Stimulated activated CD4-positive, alpha-beta T cell treated with anti-CD3 and anti-CD28 coated beads, Interleukin-1b, Interleukin-23, amount 100 ng/mL, for 48 hours (primary cell): ENCODE measurements at places on chromosomes 2 and 18.

DNA sequence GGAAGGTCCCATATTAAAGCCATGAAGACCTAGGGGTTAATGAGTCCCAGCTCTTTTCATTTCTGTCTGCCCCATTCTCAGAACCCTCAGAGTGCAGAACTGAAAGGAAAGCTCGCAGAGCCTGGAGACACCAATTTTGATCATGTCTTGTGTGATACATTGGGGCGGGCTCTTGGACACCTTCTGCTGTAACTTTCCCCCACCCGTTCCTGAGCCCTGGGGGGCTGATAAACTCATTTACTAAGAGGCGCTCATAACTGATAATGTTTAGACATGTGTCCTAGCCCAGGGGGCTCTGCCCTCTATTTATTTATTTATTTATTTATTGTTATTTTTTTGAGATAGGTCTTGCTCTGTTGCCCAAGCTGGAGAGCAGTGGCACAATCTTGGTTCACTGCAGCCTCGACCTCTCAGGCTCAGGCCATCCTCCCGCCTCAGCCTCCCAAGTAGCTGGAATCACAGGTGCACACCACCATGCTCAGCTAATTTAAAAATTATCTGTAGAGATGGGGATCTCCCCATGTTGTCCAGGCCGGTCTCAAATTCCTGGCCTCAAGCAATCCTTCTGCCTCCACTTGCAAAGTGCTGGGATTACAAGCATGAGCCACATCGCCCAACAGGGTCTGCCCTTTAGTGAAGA is 72.4 kb upstream of the HAAO start:
- no peak for DNase-seq

GRCh38 chr2:109212836-109213563 is 84.0 kb downstream of the SH3RF3 start:
- no peak for DNase-seq

DNA sequence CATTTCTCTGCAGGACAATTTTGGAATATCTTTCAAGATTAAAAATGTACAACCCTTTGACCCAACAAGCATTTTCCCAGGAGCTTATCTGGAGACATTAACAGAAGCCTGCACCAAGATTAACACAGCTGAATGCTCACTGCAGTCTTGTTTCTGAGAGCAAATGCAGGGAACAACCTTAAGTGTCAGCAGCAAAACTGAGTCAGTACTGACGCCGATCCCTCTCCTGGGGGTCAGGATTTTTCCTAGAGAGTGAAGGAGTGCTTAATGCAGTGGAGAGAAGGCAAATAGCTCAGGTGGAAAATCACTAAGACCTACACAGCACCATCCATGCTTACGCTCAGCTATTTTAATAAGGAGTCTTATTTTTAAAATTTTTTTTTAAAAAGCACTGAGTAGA is 42.8 kb upstream of the SGPP2 start:
- DNase-seq = no peak

DNA sequence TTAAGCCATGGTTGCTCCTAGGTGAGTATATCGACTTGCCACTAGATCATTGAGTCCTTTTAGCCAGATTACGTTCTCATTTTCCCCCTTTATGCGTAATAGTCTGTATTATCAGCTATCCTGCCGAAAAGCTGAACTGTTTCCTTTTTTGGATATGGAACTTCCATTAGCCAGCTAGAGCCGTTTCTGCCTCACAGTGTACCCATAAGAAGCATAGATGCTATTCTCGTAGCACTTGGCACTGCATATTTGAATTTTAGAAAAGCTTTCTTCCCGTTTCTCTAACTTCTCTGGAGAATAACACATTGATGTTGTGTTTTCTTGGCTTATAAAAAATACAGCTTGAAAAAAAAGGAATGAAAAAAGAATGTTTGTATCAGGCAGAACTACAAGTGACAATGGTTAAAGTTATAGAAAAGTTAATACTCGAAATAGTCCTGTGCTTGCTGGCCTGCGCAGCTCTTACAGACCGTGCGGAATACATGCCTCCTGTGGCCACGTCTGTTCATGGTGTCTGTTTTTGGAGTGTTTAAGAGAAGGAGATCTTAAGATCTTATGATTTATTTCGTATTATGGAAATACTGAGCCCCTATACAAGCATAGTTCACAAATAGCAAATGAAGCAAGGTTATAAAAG is 710 bp downstream of the DUSP19 start:
- DNase-seq = no peak

DNA sequence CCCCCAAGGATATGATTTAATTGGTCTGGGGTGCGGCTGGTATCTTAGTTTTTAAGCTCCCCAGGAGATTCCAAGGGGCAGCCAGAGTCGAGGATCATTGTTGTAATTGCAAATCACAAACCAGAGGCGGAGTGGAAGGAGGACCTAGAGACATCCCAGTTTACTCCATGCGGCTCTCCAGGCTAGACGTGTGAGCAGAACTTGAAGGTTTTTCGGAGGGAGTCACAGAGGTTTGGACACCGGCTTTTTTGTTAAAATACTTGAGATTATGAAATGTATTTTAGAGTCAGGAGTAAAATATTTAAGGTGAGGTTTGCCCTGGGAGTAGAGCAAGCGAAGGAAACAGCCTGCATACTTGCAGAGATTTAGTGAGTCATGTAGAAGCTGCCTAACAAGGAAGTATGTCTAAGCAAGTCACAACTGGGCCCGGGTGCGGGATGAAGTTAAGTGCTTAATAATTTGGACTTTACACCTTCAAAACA is 39.5 kb downstream of the TGOLN2 start:
- no peak for DNase-seq

GRCh38 chr2:175431101-175431946 is 249.8 kb upstream of the ATP5MC3 start:
- DNase-seq = no peak

- no peak for DNase-seq
These were observed 462.6 kb downstream of the RNF144A start for GRCh38 chr2:7379799-7380198.

DNA sequence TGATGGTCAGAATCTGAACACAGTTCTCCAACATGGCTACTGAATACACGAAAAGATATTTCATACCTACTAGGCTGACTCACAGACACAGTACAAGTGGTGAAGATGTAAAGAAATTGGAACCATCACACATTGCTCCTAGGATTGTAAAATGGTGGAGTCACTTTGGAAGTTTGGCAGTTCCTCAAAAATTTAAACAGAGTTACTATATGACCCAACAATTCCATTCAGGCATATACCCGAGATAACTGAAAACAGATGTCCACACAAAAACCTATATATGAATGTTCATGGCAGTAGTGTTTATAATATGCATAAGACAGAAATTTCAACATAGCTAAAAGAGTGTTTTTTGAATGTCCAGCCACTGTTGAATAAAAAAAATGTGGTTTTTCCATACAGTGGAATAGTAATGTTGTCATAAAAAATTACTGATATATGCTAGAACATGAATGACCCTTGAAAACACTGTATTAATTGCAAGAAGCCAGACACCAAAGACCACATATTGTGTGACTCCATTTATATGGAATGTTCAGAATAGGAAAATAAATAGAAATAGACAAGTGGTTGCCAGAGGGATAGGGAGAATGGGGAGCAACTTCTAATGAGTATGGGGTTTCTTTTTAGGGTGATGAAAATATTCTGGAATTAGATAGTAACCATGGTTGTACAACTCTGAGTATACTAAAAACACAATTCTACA is 10.1 kb downstream of the RMP24 start:
- DNase-seq = no peak

DNA sequence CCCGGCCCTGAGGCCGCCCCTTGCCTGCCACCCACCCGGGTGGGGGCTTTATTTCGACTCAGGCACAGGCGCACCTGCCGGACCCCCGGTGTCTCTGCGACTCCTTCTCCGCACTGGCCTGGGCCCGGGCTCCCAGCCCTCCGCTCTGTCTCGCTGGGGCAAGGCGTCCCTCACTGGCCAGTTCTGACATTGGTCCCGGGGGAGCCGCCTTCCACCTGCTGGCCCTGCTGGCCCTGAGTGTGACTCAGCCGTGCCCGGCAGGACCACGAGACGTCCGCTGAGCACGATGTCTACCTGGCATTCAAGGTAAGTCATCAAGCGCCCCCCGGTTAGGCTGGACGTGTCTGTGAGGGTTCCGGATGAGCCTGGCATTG is 131.5 kb upstream of the CTDP1 start:
- no peak for DNase-seq

DNA sequence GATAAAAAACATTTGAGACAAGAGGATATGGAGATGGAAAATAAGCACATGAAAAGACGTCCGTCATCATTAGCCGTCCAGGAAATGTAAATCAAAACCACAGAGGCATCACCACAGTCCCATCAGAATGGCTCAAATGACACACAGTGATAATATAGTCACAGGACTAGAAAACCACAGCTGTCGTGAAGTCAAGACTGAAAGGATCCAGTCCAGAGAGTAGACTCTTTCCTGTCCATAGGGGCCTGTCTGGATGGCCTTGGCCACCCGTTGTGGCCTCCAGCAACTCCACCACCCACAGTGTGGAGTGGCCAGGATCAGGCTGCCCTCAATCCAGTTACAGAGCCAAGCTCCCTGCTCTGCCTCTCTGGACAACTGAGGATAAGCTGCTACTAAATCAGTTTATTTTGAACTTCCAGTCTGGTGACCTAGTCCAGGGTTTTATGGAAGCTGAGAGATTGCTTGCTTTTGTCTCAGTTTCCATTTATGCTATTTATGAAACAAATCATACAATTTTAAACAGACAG is 60.4 kb downstream of the RHOB start:
- DNase-seq = peak; percentile 15

DNA sequence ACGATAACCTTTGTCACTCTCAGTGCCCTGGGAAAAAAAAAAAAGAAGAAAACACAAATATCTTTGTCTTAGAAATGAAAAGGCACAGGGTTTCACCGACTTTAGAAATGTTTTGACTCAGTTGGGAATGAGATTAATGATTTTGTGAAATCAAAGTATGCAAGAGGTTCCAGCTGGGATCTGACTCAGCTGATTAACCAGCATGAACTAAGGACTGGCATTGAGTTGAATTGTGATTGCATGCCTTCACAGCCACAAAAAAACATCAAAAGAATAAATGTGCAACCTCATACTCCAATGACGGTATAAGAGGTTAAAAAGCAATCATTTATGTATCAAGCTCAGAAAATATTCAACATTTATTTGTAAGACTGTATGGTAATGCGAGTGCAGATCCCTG is 566.6 kb upstream of the DSEL start:
- no peak for DNase-seq

DNA sequence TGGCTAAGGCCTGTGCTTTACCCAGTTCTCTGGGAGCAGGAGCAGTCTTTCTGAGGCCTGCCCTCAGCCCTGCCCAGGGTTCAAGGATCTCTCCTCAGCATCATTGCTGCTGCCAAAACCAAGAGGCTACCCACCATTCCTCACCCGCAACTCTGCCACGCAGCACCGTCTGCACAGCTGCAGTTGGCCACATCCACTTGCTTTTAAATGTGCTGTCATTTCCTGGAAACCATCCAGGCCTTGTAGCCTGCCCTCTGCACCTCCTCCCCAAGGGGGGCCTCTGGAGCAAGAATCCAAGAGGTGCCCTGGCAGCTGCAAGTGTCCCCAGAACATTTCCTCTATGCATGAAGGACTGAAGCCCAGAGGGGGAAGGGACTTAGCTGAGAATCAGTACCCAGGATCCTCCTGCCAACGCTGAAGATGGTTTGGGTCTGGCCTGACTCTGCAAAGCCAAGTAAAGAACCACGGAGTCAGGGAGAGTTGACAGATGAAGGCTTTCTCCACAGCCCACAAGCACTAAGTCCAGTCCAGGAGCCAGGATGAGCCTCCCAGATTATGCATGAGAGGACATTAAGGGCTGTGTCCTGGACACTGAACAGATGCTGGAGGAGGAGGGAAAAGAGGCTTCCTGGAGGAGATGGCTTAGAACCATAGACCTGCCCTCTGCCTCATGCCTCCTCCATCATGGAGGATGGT is 14.9 kb downstream of the EMX1 start:
- DNase-seq = no peak

GRCh38 chr2:36545871-36546416 is 52.0 kb downstream of the FEZ2 start:
- no peak for DNase-seq

DNA sequence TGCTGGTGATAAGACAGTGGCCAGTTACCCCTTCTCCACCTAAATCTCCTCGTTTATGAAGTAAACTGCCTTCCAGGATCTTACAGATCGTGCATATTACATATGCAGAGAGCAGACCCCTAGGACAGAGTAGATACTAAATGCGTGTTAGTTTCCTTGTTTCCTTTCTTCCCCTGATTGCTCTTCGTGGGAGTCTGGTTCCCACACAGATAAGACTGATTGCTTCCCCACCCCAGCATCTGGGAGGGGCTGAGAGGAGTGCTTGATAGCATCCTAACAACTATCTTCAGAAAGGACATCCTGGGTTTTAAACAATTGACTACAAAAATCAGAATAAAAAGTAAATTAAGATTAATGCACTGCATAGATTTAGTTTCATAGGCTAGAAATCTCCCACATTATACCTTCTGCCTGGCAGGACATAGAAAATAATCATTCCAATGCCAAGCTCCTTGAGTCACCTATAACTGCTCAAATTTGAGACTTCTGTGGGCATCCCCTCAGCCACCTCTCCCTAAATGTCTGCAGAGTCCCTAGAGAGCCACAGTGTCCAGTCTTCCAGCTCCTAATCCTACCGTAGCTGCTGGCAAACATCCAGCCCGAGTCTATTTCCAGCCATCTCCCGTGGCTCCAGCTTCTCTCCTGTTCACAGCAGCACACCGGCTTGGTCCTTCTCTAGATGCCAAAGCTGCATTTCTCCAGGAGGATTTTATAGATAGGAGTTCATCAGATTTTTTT is 128.3 kb downstream of the LRRC30 start:
- no peak for DNase-seq

DNA sequence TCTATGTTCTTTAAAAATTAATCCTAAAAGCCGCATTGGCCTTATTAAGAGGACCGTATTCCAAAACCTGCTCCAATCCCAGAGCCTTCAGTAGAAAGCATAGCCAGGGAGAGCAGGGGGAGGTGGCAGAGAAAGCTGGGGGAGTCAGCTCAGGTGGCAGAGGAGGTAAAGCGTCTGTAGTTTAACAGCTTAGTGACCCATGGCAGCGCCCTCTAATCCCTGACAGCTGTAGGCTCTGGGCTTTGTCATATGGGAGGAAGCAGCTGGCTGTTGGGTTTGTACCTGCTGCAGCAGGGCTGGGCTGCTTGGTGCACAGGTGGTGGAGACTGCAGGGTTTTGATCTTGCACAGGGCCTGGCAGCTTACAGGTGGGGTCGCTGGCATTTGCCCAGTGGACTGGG is 50.6 kb downstream of the THNSL2 start:
- DNase-seq = no peak

- DNase-seq = no peak
These were observed 17.5 kb upstream of the ALKAL2 start for GRCh38 chr2:305366-305765.

- DNase-seq = no peak
These were observed 48.4 kb upstream of the NEMP2 start for GRCh38 chr2:190582736-190583506.
